ENCODE measurements at places on chromosomes 1 and 21.

DNA sequence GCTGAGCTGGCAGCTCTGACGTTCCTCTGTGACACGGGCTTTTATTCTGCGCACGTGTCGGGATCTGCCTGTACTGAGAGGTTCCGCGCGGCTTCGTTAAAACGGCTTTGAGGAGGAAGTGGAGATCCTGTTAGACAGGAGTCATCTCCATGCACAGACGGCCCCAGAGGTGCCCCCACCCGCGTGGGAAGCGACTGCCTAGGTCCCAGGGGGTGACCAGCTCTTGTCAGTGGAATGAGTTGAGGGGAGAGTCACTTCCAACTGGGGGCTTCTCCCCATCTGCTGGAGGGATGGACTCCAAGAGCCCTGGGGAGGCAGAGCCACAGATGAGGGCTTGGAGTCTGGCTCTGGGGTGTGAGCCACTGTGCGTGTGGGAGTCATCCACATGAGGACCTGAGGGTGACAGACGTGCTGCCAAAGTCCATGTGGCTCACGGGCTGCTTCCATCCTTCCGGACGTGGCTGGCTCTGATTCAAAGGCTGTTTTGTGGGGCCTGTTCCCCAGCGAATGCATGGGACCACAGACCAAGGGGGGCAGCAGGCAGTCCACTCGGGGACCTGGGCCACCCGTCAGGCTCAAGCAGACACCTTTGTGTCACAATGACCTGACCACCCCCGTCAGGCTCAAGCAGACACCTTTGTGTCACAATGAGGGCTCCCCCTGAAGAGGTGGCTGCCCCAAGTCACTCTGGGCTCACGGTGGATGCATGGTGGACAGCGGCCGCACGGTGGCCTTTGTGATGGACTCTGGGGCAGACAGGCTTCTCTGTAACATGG lies 26.8 kb downstream of the PTTG1IP start:
- DNase-seq: peak; percentile 58

GRCh38 chr21:36479415-36480402 lies at the start of gene CLDN14:
CLDN14 (minus strand) TSS chr21:36480122; CDS start chr21:36461695, 18,427 bp downstream.
- no peak for DNase-seq

GRCh38 chr1:156123356-156124196 lies 9.1 kb downstream of the LMNA start:
- DNase-seq: peak; percentile 83

DNA sequence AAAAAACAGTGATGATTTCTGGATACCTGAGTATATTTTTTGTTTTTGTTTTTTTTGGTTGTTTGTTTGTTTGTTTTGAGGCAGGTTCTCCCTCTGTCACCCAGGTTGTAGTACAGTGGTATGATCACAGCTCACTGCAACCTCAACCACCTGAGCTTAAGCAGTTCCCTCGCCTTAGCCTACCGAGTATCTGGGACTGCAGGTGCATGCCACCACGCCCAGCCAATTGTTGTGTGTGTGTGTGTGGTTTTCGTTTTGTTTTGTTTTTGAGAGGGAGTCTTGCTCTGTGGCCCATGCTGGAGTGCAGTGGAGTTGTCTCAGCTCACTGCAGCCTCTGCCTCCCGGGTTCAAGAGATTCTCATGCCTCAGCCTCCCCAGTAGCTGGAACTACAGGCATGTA lies 55.3 kb upstream of the RCC1 start:
- DNase-seq: no peak

DNA sequence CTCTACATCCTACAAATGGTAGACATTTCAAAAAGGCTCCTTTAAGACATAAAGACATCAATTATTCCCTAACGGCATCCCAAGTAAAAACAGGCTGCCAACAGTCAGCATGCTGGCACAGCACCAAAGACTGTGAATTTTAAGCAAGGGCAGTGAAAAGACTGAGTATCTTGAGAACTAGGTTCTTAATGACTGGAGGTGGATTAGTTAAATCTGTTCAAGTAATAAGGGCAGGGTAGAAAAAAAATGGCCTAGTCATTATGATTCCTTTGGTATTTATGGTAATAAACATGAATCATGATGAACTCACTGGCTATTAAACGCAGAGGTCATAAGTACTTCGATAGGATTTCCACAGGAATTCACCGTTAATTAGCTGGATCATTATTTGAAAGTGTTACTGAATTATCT lies 75.2 kb downstream of the KIFAP3 start:
- DNase-seq: no peak

DNA sequence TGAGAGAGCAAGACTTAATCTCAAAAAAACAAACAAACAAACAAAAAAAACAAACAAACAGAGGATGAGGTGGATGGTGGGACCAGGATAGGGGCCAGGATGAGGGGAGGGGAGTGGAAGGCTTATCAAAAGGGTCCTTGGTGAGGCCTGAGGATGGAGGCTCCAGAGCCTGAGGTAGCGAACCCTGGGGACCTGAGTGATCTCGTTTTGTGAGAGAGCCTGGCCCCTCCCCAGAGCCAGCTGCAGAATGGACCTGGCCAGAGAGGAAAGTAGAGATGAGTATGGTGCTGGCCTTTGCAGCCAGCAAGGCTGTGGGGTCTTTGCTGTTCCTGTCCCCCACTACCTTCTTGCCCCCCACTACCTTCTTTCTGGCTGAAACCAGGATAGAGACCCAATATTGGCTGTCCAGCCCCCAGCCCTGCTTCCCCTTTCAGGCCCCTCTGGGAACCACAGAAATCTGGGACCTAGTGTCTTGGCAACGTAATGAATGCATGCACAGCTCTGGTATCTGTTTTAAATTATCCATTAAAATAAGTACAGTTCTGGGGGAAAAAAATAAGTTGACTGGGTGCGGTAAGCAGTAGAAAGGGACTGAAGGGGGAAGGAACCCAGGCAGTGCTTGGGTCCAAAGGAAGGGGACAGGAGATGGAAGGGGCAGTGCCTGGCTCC lies 1.1 kb upstream of the LMNA start:
- no peak for DNase-seq

GRCh38 chr1:38268226-38268625 lies 221.6 kb upstream of the POU3F1 start:
- DNase-seq: no peak

DNA sequence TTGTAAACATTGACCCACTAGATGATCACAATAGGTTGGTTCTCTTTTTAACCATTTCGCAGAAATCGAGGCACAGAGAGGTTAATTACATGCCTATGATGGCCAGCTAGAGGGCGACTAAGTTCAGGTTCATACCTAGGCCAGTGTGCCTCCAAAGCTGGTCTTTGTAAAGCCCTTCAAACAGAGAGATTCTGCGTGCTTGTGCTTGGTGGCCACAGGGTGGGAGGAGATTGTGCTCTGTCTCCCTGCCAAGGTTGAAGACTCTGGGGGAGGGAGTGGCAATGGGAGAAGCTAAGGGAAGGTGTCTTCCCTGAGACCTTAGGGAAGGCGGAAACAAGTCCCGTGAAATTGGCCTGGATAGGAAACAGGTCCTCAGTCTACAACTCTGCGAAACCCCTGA lies 59.1 kb upstream of the RBM15 start:
- no peak for DNase-seq

- no peak for DNase-seq
Observed at GRCh38 chr1:38892976-38893375, 11.6 kb upstream of the GJA9 start.

- DNase-seq: no peak
Observed at GRCh38 chr1:99818063-99818699, 32.0 kb upstream of the AGL start.

DNA sequence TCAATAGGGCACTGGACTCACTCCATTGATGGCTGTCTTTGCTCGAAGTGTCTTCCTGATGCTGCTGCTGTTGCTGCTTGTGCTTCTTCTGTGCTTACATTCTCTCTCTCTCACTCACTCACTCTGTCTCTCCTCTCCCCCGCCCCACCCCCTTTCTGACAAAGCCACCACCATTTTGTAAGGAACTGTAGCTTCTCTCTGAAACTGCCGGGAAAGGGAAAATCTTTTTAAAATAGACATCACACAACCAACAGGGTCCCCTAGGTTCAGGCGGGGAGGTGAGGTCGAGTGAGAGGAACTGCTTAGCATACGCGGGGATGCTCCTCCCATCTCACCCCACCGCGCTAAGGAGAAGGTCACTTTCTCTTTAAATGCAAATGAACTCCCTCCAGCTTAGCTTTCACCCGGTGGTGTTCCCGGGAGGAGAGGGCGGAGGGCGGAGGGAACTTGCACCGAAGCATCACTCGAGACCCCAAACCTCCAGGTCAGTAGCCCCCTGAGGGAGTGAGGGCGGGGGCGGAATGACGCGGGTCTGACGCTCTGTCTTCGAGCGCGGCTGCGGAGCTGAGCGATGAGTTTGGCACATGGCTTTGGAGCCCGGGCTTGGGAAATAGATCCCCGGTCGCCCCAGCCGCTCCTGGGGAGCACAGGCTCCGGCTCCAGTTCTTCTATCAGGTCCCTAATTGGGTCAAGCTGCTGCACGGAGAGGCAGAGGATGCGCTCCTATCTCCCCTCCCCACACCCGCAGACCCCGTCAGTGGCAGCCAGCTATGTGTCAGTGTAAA lies at the start of gene CCDC28B:
Gene CCDC28B (plus strand): TSS at position 370 of the 785 bp plus-strand sequence. CDS start 1,341 bp downstream, outside the sequence.
- DNase-seq: peak; percentile 74

DNA sequence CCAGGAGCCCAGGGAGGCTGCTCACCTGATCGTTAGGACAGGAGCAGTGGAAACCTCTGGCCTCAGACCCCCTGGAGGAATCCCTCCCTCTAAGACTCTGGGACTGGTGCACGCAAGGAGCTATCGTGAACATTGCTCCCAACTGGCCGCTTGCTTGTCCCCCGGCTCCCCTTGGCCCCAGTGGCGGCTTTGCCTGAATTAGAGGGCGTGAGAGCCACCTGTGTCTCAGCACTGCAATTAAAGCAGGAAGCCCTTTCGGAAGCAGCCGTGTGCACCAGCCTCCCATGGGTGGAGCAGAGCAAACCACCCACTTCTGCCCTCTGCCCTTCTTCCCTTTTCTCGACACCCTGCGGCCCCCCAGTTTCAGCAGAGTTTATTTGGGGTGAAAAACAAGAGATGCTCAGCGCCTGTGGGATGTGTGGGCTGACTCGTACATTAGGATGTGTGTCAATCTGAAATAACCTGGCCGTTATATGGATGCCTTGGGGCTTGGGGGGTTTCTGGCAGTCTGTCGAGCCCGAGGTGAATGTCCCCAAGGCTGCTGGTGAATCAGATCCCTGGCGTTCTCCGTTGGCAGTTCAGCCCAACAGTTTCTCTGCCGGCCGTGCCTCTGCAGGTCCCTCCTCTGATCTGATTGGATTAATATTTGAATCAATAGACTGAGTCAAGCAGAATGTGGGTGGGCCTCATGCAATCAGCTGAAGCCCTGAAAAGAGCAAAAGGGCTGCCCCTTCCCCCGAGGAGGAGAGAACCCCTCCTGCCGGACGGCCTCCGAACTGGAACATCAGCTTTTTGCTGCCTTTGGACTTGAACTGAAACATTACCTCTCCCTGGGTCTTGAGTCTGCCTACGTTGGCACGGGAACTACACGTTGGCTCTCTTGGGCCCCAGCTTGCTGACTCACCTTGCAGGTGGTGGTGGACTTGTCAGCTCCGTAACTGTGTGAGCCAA lies 7.3 kb upstream of the UMODL1 start:
- DNase-seq: peak; percentile 73

GRCh38 chr1:162987866-162988265 lies 81.3 kb upstream of the RGS4 start:
- DNase-seq: no peak

GRCh38 chr1:3978990-3979325 lies 78.9 kb upstream of the C1orf174 start:
- DNase-seq: no peak

DNA sequence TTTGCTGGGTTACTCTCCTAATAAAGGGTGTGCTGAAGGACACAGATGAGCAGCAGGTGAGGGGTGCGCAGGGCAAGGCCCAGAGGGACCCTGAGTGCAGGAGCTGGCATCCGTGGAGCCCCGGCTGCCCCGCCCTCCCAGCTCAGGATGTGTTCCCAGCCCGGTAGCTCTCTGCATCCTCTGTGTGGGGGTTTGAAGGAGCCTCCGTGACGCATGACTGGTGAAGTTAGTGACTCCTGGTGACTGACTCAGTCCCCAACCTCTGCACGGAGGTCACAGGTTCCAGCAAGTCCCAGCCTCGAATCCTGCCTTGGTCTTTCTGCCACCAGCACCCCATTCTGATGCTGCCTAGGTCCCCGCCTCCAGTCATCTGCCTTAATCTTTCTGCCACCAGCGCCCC lies 21.6 kb upstream of the TSPEAR start:
- DNase-seq: no peak

GRCh38 chr1:220748936-220749335 lies 814 bp downstream of the MTARC2 start:
- no peak for DNase-seq

DNA sequence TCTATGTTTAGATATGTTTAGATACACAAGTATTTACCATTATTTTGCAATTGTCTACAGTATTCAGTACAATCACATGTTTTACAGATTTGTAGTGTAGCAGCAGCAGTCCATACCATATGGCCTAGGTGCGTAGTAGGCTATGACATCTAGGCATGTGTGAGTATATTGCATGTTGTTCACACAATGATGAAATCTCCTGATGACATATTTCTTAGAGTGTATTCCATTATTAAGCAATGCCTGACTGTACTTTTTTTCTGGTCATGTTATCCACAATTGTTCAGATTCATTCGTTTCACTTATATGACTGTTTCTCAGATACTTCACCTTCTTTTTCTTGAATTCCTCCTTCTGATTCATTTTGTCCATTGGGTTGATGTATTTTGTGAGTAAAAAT lies 9.9 kb upstream of the BACE2 start:
- no peak for DNase-seq

DNA sequence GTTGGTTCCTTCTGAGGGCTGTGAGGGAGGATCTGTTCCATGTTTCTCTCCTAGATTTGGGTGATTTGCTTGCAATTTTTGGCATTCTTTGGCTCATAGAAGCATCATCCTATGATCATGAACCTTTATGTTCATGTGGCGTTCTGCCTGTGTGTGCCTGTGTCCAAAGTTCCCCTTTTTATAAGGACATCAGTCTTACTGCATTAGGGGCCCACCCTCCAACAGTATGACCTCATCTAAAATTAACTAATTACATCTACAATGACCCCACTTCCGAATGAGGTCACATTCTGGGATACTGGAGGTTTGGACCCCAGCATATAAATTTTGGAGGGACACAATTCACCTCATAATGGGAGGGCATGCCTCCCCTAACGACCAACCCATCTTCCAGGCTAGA lies 12.8 kb upstream of the CAMK1G start:
- DNase-seq: no peak

DNA sequence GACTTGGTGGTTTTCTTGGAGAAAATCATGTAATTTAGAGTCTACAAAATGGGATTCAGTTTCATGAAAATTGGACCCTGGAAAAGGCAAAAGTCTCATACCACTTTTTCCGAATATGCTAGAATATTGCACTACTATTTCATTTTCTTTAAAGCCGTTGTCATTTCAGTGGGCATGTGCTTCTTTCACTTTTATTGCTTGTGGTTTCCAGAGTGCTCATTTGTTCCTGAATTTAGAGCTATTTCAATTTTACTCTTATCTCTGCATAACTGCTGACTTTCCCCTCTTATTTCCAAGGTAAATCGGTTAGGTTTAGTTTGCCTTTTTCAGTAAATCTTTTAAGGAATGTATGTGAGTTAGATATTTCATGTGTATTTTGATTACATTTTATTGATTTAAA lies 11.6 kb downstream of the HHAT start:
- no peak for DNase-seq

GRCh38 chr1:206909161-206909882 lies 12.1 kb downstream of the IL24 start:
- peak; percentile 64 for DNase-seq

GRCh38 chr1:212699104-212699624 lies 476 bp downstream of the BATF3 start:
- DNase-seq: peak; percentile 82
